NCI-H2081 treated with DMSO at 0.1 percent for 48 hours (cell line): ENCODE measurements at places on chromosomes 7 and 10.

- no peak for DNase-seq
Observed at GRCh38 chr7:14630048-14630447, 272.5 kb downstream of the DGKB start.

GRCh38 chr10:6198171-6198570 lies 4.6 kb upstream of the PFKFB3 start:
- no peak for DNase-seq

DNA sequence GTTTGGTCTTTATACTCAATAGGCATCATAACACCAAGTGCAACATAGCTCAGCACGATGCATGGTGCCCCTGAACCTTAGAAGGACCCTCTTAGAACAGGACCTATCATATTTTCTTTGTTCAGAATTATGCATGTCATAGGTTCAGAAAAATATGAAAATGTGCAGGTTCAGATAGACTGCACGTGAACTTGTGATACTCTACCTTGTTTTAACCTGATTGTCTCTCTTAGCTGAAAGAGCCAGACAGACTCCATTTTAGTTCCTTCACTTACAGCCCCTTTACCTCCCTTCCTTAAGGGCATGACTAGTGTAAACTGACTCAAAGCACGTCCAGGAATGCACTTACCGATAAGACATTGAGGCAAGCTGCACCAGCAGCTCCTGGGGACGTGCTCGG lies 35.1 kb downstream of the MYOF start:
- DNase-seq = no peak

DNA sequence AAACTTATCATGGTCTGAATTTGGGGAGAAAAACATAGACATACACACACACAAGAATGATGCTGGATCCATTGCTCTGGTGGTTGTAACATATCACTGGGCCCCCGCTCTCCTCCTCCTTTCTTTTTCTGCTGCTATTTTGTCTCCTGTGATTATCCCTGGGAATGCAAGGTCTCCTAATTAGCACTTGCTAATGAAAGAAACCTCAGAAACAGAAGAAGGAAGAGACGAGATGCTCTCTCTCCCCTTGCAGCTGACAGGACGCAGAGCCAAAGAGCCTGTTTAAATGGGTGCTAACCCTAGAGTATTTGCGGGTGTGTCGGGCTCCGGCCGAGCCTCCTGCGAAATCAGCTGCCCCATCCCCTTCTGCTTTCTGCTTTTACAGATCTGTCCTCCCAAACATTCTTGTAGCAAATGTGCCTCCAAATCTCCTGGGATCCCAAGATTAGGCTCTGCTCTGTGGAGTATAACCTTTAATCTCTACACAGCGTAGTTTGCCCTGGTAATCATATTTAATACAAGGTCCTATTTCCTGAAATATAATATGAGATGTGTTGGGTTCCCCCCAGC lies 81.5 kb downstream of the FRMPD2 start:
- no peak for DNase-seq

DNA sequence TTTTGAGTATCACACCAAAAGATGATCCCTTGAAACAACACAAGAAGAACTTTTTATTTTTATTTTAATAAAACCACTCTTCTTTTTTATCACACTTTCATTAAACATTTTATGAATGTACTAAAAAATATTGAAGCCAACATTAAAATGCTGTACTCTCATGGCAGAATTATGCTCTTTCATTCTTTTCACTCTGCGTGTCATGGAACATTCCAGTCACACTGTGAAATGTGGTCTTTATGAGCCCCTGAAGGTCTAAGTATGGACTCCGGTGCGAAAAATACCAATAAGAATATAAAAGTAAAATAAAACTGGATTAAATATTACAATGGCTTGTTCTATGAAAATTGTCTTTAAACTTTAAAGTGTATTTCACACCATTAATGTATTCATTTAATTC lies 148.4 kb downstream of the TMEM26 start:
- DNase-seq = no peak

- no peak for DNase-seq
Observed at GRCh38 chr7:90433221-90433620, 30.0 kb downstream of the CLDN12 start.

DNA sequence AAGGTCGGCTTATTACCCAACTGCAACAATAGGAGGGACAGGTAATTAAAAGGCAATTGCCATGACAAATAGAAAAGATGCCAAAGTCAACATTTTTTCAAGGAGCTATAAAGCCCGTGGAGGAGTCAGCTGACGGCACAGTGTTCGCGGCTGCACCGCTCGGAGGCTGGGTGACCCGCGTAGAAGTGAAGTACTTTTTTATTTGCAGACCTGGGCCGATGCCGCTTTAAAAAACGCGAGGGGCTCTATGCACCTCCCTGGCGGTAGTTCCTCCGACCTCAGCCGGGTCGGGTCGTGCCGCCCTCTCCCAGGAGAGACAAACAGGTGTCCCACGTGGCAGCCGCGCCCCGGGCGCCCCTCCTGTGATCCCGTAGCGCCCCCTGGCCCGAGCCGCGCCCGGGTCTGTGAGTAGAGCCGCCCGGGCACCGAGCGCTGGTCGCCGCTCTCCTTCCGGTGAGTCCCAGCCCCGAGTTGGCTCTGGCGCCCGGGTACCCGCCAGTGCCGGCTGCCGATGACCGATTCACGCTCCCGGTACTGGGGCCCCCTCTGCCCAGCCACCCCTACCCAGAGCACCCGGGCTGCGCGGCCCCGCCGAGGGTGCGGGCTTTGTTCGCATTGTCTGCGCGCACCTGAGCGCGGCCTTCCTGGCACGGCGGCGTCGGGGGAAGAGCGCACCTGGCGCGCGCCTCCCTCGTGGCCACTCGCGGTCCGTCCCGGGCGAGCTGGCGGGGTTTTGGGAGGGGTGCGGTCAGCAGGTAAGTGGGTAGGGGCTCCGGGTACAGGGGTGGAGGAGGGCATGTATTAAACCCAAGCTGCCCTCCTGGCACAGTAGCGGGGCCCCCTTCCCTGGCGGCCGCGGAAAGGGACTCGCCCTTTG lies at the start of gene VWA2:
TSS of gene VWA2 (plus strand) at position 138 of the 877 bp plus-strand sequence. CDS start 9,460 bp downstream, outside the sequence.
- peak; percentile 31 for DNase-seq

DNA sequence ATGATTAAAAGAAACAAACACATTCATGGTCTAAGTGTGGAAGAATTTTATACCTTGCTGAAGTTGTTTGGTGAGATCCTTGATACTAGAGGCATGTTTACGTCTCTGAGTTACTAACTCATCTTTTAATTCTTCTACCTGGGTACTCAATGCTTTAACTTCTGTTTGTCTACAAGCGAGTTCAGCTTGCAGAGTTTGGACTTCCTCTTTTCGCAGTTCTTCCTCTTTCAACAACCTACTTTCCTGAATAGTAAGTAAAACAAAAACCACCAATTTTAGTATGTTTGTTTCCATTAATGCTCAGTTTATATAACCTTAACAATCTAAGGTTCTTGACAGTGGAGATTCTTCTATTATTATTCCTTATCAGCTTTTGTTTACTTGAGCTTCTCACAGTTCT lies 42.9 kb downstream of the CCDC186 start:
- no peak for DNase-seq

DNA sequence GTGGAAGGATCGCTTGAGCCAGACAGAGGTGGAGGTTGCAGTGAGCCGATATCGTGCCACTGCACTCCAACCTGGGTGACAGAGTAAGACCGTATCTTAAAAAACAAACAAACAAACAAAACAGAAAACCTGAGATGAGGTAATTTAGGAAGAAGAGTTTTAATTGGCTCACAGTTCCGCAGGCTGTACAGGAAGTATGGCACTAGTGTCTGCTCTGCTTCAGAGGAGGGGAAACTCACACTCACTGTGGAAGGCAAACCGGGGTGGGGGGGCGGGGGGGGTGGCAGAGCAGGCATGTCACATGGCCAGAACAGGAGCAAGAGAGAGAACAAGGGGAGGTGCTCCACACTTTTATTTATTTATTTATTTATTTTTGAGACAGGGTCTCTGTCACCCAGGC lies 5.1 kb downstream of the UBE2D4 start:
- DNase-seq = no peak

DNA sequence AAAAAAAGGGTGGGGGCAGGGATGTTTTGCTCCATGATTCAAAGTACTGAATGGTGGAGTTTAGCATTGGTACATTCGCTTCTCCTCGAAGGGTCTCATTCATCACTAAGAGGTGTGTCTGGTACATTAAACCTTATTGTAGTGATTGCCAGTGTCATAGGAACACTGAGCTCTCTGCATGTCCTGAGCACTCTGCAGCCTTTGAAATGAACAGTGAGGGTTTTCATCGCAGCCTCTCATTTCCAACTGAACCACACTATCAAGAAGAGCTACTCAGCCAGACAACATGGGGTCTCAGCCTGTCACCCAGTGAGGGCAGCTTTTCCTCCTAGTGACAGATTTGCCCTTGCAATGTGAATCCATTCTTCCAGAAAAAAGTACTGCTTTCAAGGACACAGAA lies 7.6 kb upstream of the DEPP1 start:
- no peak for DNase-seq

GRCh38 chr7:28070297-28071055 lies 110.1 kb downstream of the JAZF1 start:
- DNase-seq = no peak

DNA sequence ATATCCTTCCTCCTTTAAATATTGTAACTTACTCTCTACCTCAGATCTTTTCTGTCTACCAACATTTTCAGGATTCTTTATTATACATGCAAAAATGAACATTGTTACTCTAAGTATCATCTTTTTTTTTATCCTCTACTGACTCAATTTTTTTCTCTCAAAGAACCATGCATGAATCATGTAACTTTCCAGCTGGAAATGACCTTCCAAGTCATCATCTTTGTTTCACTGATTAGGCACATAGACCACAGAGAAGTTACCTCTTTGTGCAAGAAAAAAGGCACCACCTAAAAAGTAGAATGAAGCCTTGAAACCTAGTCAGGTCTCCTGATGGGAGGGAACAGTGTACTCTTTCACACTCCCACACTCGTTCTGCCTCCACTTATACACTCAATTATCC lies 234.9 kb downstream of the HGF start:
- no peak for DNase-seq

- DNase-seq = no peak
Observed at GRCh38 chr10:133158437-133158755, 1.6 kb upstream of the KNDC1 start.

GRCh38 chr7:150945853-150946420 lies 32.2 kb downstream of the KCNH2 start:
- no peak for DNase-seq

DNA sequence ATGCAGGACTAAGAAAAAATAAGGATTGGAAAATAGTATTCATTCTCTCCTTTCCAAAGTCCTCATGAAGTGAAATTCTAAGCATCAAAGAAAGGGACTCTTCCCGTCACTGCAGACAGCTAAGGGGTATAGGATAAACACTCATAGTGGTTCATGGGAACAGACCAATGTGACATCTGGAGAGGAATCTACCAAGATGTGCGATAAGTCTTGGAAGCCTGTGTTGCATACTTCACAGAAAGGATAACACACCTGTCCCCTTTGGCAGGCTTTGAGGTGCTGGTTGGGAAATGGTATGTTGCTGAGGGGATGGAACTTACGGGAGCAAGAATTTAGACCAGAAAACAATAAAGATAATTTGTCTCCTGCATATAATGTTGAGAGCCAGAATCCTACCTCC lies 248.1 kb downstream of the ARHGAP21 start:
- no peak for DNase-seq

DNA sequence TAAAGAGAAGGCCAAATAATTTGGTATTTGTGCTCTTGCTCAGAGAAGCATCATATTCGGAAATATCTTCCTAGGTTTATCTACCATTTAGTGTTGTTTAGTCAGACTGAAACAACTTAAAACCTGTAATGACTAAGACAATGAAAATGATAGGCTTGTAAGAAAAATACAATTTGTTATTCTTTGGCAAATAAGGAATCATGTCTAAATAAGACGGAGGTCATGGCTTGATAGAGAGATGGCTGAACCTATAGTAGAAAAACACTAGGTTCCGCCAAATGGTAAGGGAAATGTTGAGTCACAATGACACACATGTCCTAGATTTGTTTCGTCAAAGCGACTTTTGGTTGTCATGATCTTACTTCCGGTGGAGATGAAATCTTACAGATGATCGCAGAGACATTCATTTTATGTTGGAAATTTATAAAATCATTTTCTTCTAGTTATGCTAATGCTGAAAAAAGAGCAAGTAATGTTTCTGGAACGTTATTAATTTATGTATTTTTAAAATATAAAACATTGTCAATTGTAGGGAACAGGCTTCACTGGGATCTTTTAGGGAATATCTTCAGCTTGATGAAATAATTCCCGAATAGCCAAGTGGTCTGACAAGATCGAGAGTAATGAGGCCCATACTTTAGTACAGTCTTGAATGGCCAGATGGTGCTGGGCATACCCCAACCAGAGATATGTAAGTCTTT lies 1.0 kb downstream of the SRGN start:
- DNase-seq = no peak

GRCh38 chr10:14873090-14873760 lies 5.4 kb upstream of the SUV39H2 start:
- DNase-seq = no peak

DNA sequence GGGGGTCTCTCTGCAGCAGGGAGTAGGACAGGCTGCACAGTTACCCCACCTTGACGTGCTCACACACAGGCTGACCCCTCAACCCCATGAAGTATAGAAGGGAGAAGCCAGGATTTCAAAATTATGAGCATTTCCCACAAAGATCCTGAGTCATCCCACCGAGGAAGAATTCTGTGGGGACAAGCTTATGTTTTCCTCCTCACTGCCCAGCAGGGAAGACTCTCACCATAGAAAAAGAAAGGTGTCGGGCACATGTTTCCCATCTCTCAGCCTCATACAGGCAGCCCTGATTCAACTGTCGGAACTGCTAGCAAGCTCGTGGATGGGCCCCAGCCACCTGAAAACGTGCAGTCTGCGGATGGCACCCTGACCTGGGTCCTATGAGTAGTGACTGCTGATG lies 499.7 kb upstream of the MKI67 start:
- DNase-seq = no peak

DNA sequence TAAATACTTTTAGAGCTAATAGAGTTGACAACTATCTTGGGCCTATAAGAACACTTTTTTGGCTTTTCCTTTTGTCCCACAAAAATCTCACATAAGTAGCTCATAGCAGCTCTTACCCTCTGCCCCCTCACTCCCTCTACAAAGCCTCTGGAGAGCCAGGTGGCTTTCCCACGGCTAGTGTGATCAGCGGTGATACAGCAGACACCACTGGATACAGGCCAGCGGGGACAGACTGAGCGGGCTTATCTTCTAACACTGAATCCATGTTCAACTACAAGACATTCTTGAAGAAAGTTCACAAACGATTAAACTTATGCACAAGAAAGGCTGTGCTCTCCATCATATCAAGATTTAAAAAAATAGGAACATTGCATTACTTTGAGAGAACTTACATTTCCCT lies 377.2 kb downstream of the PARD3 start:
- no peak for DNase-seq

DNA sequence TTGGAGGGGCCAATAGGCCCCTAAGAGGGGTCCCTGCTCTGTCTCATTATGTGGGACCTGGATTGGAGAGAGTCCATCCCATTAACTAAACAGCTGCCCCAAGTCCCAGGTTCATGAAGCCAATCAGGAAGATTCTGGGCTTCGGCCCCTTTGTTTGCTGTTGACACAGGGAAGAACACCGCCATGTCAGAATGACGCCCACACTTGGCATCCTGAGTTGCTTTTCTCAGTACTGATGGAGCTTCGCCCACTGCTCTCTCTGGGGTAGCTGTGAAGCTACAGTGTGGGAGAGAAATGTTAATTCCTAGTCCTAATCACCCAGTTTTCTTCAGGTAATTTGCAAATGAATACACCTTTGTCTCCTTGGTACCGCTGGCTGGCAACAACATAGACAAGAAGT lies 264.7 kb downstream of the GLRX3 start:
- no peak for DNase-seq
